ENCODE measurements at places on chromosomes 7 and 10.

DNA sequence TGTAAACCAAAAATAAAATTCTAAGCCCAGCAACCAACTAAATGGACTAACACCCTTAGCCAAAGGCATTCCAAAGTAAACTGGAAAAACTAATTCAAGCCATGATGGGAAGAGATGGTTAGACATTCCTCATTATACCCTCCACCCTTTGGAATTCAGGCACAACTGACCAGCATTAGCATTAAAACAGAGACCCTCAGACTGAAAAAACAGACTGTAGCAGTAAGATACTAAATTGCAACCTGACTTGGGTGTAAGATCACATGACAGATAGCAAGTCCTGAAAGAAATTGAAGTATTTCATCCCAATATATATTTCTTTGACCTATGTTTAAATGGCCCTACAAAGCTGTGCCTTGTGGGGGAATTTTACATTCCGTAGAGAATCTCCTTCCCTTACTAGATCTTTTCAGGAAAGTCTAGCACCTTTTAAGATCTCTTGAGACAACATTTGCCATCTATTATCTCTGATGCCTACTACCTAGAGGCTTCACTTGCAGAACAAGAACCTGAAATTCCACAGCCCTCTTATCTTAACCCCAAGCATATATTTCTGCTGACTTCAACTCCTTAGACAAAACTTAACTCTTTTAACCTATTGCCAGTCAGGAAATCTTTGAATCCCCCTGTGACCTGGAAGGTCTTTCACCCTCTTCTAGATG lies 750.2 kb upstream of the IGFBP3 start:
- DNase-seq: no peak

DNA sequence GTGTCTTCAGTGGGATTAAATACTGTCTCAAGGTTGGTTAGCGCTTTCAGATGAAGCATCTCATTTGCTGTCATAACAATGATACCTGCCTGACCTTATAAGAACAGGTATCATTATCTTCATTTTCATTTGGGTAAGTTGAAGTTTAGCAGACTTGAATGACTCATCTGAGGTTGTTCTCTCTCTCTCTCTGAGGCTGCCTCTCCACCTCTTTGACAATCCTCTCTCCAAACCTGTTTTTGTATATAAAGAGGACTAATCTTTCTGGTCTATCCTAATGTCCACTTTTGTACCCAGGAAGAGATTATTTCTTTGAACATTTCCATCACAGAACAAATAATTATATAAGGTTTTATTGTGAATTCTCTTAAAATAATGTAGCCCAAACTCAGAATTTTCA lies 291.4 kb downstream of the KLF6 start:
- no peak for DNase-seq

DNA sequence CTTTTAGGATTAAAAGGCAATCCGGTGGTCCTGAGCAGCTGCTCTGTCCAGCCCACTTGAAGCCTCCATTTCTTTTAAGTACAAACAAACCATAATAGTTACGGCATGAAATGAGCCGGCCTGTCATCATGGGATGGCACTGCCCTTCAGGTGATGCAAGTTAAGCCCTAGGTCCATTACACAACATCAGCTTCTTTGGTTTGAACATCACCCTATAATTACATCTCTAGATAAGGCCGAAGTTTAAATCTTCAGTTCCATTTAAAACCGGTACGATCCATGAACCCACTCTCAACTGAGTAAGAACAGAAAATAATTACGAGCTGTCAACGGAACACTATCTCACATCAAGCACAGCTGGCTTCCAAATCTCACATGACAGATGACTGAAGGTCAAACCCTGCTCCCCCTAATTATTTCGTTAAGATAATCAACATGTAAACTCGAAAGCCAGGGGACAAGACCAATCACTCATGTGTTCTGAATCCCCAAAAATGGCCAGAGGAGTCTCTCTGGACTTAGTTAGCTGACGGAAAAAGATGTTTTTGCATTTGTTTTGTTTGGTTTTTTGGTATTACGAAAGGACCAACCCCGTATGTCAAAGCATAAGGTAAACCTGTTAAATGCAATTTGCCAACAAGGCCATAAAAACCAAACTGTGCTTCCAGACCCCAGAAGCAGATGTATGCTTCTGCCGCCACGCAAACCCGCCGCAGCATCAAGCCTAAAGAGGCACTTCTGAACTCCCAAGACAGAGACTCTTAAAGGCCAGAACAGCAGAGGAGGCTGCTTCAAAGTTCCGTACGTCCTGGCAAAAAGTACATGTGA lies 10.8 kb downstream of the GNA12 start:
- no peak for DNase-seq

DNA sequence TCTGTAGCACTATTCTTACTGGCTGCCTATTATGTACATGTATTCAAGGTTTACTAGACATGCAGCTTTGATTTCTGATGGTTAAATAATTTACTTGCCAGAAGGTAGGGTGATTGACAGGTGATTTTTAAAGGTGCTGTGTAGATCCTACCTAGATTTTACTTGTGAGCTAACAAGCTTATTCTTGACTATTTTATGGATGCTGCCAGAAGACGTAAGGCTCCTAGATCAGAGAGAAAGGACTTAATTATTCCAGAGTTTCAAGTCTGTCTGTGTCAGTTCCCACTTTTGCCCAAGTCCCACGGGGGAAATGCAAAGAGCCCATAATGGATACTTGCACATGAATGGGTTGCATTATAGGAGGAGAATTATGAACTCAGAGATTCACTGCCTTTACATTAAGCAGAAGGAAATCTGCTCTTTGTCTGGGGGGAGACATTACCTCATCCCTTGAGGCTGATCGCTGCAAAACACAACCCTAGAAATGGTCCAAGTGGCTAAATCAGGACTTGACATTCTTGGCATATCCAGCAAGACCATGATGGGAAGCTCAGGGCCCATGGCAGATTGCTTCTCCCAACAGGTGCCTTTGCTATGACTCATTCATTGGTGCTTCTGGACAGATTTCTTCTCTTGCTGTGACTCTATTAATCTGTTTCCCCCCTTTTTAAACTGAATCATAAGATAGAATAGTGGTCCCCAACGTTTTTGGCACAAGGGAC lies 32.1 kb downstream of the GPR158 start:
- DNase-seq: no peak

Measured in activated CD8-positive, alpha-beta memory T cell treated with anti-CD3 and anti-CD28 coated beads for 1 hour (primary cell).